Endodermal cell (in vitro differentiated cells): ENCODE measurements at places on chromosomes 3 and 15.

GRCh38 chr15:72063186-72063585 lies 54.8 kb downstream of the MYO9A start:
- no peak for DNase-seq

- no peak for DNase-seq
Measured at GRCh38 chr3:11282250-11283138, 10.3 kb downstream of the ATG7 start.

DNA sequence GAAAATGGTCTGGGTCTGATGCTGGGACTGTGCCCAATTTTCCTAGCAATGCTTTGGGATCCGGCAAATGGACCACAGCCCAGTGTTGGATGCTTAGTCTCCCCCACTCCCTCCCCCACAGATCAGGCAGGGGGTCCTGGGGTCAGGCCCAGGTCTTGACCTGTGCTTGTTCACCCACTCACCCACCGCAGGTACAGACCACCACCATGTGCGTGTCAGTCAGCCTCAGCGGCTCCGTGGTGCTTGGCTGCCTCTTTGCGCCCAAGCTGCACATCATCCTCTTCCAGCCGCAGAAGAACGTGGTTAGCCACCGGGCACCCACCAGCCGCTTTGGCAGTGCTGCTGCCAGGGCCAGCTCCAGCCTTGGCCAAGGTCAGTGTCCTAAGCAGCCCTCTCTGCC lies 10.6 kb downstream of the GRM2 start:
- peak; percentile 32 for DNase-seq

DNA sequence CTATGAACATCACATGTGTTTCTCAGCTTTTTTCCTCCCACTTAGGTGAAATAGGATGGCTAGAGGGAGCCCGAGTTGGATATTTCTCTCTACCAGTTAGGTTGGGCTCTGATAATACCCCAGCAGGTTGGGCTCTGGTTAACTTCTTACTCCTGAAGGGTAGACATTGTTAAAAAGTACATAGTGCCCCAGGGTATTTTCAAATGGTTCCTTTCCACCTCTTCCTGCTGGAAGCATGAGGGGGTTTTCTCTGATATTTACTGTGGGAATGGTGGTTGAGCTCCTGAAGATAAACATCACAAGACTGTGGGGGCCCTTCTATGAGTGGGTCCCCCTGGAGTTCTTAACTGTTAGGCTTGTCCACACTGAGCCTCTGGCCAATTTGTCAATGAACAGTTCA lies 36.1 kb upstream of the SPESP1 start:
- no peak for DNase-seq

GRCh38 chr15:27457766-27458165 lies 486.8 kb downstream of the GABRG3 start:
- DNase-seq: no peak

- peak; percentile 56 for DNase-seq
Measured at GRCh38 chr3:119497820-119498185, 544 bp upstream of the TIMMDC1 start.

GRCh38 chr3:102532901-102533300 lies 98.1 kb downstream of the ZPLD1 start:
- DNase-seq: no peak

- peak; percentile 80 for DNase-seq
Measured at GRCh38 chr3:109081746-109082510, 36.0 kb downstream of the MORC1 start.

DNA sequence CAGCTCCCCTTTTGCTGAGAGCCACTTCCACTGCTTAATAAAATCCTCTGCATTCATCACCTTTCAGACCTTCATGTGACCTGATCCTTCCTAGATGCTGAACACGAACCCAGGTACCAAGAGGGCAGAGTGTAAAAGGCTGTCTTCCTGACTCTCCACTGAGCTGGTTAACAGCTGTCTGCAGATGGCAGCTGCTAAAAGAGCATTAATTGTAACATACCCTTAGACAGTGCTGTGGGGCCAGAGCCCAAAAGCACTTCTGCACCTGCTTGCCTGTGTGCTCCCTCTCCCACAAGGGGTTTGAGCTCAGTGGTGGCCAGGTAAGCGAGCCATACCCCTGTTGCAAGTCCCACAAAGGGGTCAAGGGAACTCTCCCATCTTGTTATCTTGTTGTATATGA lies 187.3 kb downstream of the UBE2E2 start:
- no peak for DNase-seq

GRCh38 chr15:88061452-88061851 lies 195.1 kb downstream of the NTRK3 start:
- no peak for DNase-seq

DNA sequence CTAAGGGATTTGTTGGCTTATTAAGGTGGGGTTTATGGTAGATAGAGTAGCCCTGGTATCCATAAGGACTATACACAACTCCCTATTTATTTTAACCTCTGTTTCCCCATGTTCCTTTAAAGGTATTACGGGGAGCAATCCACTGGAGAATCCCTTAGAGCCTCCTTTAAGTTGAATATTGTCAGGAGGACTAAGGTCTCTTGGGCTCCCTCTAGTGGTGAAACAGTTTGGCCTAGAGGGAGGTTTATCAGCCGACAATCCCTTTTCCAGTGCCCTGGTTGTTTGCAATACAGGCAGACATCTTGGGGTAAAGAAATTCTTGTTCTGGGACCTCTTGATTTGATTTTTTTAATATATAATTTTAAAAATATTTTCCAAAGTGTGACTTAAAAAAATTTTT lies 12.9 kb downstream of the OPA1 start:
- DNase-seq: peak; percentile 86
